ENCODE measurements at places on chromosomes 5 and 9. TPM values are rescaled to one million over a fixed set of nuclear protein-coding genes. Genes with fewer than 3 reads are reported as not detected.

Gene PRRX2
- 0.66 TPM for total RNA-seq

Gene GPR150
- total RNA-seq, result 0.26 TPM

Gene C5orf58
- not detected for total RNA-seq

Gene INSL4
- not detected for total RNA-seq

Gene GFI1B
- not detected for total RNA-seq

Gene MRRF
- total RNA-seq, result 75.9 TPM

Gene PCDHB12
- not detected for total RNA-seq

Gene ELL2
- 90.6 TPM for total RNA-seq

All from CD8-positive, alpha-beta memory T cell (primary cell).